ENCODE measurements at places on chromosomes 2 and 18.

DNA sequence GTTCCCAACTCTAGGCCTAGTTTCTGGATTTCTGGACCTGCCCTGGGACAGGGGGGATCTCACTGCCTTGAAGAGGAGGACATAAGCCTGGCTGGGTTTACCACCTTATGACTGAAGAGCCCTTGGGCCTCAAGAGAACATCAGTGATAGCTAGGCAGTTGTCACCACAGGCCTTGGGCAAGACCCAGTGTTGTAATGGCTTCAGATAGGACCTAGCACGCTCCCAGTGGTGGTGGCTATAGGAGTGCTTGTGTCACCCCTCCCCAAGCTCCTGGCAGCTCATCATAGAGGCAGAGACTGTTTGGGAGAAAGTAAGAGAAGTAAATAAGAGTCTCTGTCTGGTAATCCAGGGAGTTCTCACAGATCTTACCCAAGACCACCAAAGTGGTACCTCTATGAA, 19.4 kb upstream of the EVA1A start:
- DNase-seq = no peak

DNA sequence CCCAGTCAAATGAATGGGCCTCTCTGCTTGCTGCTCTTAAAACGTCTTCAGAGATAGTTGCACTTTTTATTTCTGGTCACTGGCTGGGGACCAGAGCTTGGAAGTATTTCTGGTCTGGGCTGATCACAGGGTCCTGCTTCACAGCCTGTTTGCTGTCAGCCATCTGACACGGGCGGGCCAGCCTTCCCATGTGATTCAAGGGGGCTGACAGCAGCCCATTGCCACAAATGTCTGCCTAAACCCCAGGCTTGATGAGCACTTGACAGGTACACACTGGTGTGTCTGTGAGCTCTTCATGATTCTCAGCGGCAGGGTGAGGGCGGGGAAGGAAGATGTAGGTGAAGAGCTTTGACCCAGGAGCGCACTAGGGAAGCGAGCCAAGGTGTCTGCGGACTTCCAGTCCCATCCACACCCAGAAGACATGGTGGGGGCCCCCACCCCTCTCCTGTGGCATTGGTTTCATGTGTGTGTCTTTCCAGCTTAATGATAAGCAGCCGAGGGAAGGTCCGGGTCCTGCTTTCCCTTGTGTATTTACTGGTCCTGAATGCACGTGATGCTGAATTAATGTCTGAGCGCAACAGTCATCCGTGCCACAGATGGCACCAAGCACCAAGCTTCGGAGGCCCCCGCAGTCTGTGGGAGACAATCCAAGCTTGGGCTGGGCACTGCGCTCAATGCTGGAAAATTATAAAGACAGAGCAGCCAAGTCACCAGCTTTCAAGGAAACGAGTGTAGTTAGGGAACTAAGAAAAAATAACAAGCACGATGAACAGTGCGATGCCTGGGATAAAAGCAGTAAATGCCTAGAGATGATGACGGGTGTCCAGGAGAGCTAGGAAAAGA, 73.3 kb downstream of the SH3BP4 start:
- DNase-seq = no peak

- no peak for DNase-seq
Observed at GRCh38 chr2:174797781-174798276, 33.6 kb upstream of the CHRNA1 start.

- no peak for DNase-seq
Observed at GRCh38 chr2:118832791-118833715, 14.4 kb downstream of the EN1 start.

- DNase-seq = no peak
Observed at GRCh38 chr2:205715831-205716525, 33.7 kb downstream of the NRP2 start.

- DNase-seq = peak; percentile 85
Observed at GRCh38 chr2:237326266-237327171, 87.4 kb downstream of the COL6A3 start.

- DNase-seq = no peak
Observed at GRCh38 chr2:239876948-239877289, 148.2 kb downstream of the NDUFA10 start.

GRCh38 chr2:56100791-56101312, 82.9 kb upstream of the CCDC85A start:
- DNase-seq = no peak

DNA sequence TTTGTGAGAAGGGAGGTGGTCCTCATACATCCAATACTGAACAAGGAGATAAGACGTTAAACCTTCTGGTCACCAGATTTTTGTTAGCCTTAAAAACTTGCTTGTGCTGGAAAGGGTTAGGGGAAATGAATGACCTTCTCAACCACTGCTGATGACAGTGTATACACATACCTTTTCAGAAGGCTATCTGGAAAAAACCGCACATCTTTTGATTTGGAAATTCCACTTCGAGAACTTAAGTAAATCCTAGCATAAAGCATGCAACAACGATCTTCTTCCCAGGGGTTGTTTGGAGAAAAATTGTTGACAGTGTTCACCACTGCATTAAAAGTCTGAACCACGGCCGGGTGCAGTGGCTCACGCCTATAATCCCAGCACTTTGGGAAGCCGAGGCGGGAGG, 7.6 kb downstream of the YWHAQ start:
- no peak for DNase-seq

GRCh38 chr2:58899692-58900091, 658.6 kb upstream of the FANCL start:
- no peak for DNase-seq

DNA sequence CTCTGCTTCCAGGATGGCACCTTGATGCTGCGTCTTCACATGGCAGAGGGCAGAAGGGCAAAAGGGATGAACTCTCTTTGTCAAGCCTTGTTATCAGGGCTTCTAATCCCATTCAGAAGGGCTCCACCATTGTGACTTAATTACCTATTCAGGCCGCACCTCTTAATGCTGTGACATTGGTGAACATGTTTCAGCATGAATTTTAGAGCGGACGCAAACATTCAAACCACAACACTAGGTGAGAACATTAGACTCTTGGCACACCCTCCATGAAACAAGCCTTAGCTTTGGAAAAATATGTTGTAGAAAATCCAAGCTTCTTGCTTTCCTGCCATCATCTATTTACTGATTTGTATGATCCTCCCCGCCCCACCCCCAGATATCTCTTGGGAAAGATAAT, 17.9 kb downstream of the DAW1 start:
- no peak for DNase-seq

- no peak for DNase-seq
Observed at GRCh38 chr2:157971702-157972101, 95.6 kb upstream of the ACVR1 start.

GRCh38 chr2:84450288-84451227, 8.5 kb downstream of the SUCLG1 start:
- DNase-seq = no peak

DNA sequence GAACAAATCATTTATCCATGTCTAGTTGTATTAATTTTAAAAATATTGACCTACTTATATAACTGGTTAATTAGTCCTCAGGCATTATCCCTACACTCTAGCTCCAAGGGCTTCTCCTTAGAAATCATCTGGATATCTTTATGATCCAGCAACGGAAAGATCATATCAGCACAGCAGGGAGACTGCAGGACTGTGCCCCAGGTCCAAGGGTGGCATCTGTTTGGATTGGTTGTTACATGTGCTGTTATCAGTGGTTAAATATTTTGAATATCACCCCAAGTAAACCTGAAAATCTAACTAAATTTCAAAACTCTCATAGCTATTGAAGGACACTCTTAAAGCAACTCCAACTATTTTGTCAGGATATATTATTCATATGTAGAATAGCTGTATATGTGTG, 556.2 kb upstream of the ZEB2 start:
- DNase-seq = no peak

DNA sequence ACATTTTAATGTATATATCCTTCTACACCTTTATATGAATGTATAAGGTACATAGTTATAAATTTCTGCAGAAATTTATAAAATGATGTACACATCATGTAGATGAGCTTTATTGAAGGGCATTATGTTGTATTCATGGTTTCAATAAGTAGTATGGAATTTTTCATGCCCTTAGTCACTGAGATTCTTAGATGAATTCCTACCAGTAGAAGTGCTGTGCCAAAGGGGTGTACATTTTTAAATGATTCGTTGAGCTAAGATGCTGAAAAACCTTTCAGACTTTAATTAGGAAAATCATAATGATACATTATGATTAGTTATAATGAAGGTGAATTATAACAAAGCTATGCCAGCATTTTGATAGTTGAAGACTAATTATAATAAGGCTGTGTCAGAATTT, 115.2 kb downstream of the ZNF236 start:
- DNase-seq = no peak

DNA sequence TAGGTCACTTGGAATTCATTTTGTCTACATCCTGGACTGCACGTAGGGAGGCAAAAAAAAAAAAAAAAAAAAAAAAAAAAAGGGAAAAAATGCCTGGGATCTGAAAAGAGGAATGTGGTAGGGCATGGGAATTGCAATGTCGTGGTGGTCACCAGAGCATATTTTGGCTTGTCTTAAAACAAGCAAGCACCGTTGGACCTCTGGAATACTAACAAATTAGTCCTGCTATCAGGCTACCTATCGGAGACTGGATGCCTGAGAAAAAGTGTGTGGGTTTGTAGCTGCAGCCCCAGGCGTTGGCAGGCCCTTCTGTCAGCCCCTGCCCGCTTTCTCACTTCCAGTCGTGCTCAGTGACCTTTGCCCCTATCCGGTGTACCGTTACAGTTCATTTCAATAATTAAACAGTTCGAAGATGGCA, 588.5 kb upstream of the ZEB2 start:
- no peak for DNase-seq

DNA sequence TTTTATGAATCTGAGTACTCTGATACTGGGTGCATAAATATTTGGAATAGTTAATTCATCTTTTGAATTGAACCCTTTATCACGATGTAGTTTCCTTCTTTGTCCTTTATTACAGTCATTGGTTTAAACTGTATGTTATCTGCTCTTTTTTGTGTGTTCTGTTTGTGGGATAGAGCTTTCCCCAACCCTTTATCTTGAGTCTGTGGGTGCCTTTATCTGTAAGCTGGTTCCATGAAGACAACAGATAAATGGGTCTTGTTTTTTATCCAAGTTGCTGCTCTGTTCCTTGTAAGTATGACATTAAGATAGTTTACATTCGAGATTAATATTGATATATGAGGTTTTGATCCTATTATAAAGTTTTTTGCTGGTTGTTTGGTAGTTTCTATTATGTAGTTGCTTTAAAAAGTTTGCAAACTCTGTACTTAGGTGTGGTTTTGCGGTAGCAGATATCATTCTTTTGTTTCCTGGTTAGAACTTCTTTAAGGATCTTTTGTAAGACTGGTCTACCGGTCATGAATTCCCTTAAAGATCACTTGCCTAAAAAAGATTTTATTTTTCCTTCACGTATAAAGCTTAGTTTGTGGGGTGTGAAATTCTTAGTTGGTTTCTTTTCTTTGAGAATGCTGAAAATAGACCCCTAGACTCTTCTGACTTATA, 1451.3 kb upstream of the SLC39A10 start:
- no peak for DNase-seq

DNA sequence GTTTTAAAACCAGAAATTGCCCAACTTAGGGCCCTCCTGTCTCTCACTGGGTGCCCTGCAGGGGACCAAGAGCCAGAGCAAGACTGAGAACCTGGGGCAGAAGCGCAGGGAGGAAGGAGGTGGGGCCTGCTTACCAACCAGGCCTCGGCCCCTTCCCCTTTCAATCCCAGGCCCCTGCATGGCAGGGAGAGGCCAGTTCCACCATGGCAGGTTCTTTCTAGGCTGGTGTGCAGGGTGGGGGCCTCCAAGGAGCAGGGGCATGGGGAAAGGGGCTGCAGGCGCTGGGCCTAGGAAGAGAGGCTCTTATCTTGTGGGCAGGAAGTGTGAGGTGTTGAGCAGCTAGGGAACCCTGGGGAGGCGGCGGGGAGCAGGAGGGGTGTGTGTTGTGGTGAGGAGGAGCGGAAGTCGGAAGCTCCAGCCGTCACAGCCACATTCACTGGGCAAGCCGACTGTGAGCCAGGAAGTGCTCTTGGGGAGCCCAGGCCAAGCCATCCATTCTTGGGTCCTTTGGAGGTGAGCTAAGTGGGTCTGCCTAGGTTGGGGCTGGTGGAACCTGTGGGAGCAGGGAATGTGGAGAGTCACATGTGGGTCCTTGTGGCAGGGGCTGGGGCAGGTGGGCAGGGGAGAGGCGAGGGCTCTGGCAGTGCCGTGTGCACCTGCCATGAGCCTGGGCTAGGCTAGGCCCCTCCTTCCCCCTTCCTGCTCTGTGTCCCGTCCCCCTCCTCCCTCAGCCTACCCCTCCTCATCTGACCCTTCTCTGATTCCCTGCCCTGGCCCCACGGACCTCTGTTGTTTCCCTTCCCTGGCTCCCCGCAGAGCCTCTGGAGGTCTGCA, at the start of gene PSD4:
TSS of gene PSD4 (plus strand) at position 430 of the 834 bp plus-strand sequence. CDS start 8,486 bp downstream, outside the sequence.
- DNase-seq = no peak

GRCh38 chr2:8367833-8368232, 314.0 kb upstream of the ID2 start:
- DNase-seq = no peak

GRCh38 chr2:121266543-121267106, 18.4 kb downstream of the TFCP2L1 start:
- DNase-seq = no peak

DNA sequence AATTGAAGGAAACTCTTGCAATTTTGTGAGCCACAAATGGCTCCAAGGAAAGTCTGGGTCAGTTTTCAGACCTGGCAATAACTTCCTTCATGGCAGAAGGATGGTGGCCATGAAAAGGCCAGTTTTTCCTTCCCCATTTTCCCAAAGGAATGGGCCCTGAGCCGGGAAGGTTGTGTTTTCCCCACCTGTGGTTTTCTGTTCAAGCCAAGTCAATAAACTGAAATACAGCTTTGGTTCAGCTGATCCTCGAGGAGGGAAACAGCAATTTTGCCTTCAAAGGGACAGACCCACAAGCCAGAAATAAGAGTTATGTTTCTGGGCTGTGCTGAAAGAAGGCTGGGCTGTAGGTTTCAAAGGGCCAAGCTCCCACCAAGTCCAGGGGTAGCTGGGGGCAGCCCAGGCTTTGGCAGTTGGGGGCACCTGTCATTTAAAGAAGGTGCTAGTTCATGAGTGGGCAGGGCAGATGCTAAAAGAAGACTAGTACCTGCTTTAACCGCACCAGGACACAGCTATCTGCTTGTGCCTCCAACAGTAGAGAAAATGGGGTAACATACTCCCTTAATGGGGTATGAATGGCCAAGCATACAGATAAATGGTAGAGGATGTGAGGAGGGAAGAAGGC, 97.0 kb downstream of the TTC32 start:
- no peak for DNase-seq

GRCh38 chr2:189327879-189328847, 113.1 kb upstream of the WDR75 start:
- DNase-seq = no peak

DNA sequence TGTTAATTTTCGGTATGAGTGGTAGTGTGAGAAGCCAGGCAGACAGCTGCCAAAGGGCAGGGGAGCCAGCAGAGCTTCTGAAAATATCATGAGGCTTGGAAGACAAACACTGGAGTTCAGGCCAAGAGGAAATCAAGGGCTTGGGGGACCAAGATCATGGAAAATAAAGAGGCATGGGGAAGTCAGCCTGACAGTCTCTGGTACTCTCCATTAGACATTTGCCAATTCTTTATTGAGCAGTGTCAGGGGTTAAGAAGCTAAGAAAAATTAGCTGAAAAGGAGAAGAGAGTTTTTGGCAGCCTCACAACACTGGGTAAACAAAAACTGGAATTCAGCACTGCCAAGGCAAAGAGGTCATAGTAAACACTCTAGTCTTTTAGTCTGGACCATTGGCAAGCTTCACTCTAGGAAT, 612.7 kb downstream of the EPHA4 start:
- DNase-seq = no peak

GRCh38 chr18:12703664-12704063, 822 bp downstream of the PSMG2 start:
- no peak for DNase-seq

- no peak for DNase-seq
Observed at GRCh38 chr2:227460833-227461232, 11.1 kb upstream of the AGFG1 start.

Data from urinary bladder (tissue), 4 donors.